Stimulated activated CD8-positive, alpha-beta memory T cell treated with anti-CD3 and anti-CD28 coated beads, Interleukin-12 subunit alpha, Interleukin-12 subunit beta, amount 100 ng/mL, for 4 hours (primary cell): ENCODE measurements at places on chromosomes 1 and 21.

DNA sequence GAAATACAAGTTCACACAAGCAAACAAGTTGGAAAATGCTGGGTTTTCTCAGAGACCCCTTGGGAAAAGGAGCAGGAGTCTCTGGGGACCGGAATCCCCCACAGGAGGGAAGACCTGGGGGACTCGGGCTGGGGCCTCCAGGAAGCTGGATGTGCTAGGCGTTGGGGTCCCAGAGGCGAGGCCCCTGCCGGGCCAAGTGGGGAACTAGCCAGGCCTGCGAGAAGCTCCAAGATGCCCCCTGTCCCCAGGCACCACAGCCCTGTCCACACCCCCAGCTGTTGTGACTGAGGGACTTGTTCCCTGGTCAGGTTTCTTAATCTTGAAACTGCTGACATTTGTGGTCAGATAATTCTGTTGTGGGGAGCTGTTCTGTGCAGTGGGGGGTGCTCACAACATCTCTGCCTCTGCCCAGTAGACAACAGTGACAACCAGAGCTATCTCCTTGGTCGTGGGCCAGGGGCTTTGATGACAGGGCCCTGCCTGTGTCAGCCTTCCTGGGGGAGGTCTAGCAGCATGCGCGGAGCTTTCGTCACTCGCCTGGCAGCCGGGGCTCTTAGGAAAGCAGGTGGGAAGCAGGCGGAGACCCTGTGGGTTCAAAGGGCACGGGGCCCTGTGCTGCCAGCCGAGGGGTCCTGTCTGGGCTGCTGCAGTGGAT lies 126.4 kb upstream of the ARHGEF16 start:
- no peak for DNase-seq

- DNase-seq = no peak
Measured at GRCh38 chr1:19488136-19488535, 2.8 kb upstream of the CAPZB start.

DNA sequence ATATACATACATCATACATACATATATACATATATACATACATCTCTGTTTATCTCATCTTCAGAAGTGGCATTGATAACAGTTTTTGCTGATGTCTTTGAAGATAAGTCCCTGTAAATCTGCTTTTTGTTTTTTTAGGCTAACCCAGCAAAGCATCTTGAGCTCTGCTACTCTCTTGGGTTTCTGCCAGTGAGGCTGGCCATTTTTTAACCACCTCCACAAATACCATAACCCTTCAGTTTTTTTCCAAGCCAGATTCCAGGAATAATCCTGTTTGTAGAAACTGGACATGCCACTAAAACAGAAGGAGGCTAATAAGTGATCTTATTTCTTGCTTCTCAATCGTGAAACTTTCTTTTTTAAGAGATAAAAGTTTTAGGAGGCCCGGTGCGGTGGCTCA lies 21.6 kb downstream of the SDHC start:
- DNase-seq = no peak

DNA sequence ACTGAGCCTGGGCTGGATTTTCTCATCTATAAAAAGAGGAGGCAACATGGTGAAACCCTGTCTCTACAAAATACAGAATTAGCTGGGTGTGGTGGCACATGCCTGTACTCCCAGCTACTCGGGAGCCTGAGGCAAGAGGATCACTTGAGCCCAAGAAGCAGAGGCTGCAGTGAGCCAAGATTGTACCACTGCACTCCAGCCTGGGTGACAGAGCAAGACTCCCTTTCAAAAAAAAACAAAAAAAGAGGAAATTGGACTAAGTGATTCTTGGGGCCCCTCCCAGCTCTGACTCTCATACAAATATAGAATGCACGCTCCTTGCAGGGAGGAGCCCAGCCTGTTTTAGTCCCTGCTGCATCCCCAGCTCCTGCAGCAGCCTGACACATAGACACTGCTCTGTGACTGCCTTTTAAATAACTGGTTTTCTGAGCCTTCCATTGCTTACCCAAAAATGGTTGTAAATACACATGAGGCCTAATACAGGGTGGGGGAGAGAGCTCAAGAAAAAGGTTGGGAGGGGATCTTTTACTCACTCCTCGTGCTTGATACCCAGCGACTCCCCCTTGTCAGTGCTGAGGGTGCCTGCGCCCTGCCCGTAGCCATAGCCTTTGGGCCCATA lies 17.2 kb downstream of the CSRP1 start:
- no peak for DNase-seq

DNA sequence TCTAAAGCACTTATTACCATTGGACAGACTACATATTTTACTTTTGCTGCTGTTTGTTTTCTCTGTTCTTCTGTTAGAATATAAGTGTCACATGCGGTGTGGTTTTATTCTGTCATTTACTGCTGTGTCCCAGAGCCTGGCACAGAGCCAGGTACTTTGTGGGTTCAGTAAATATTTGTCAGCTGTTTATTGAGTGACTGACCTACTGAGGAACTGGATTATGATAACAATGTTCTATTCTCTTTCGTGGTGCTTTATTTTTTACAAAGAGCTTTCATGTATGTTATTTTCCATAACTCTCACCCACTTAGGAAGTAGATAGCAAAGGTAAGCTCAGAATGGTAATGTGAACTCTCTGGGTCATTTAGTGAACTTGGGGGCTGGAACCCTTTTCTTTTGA lies 118.8 kb downstream of the RWDD3 start:
- no peak for DNase-seq

DNA sequence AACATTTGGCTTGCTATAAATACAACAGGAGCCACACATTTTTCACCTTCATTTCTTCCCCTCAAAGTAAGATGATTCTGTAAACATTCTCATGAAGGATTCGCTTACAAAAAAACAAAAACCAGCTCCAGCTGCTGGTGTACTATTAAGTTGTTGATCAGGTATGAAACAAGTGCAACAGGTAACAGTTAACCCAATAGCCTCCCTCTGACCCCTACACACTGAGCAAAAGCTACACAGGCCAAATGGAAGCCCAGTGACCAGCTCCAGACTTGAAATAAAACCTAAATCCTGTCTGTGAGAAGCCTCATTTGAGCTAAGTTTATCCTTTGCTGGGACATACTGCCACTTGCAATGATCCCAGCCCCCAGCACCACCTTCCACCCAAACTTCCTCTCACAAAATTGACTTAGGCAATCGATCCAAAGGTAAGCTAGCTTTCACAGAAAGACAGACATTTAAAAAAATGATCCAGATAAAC lies 991 bp downstream of the TIAM1 start:
- no peak for DNase-seq

DNA sequence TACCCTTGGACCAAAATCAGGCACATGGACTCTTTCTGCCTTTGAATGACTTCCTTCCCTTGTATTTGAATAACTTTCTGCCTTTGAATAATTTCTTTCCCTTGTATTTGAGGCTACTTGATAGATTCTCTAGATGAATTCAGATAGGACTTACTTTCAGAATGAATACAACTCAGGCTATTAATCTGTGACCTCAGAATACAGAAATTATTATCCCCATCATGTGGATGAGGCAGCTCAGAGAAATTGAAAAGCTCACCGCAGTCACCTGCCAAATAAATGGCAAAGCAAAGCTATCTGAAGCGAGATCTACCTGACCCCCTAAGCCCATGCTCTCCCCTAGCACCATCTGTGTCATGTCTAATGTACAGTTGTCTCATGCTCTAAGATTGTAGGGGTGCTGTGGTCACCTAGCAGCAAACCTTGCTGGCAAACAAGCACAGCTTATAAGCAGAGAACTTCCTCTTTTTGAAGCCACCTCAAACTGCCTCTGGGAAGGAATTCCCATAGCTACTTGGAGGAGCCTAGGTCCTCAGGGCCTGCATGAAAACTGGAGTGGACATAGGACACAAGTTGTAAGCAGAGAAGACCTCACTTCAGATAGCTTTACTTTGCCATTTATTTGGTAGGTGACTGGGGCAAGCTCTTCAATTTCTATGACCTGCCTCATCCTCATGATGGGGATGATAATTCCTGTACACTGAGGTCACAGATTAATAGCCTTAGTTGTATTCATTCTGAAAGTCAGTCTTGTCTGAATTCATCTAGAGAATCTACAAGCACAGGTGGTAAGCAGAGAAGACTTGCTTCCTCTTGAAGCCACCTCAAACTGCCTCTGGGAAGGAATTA lies 66.1 kb downstream of the FASLG start:
- no peak for DNase-seq

GRCh38 chr1:185559684-185560331 lies 174.4 kb upstream of the HMCN1 start:
- no peak for DNase-seq

- DNase-seq = no peak
Measured at GRCh38 chr1:247905910-247906503, 10.6 kb downstream of the OR2W3 start.

DNA sequence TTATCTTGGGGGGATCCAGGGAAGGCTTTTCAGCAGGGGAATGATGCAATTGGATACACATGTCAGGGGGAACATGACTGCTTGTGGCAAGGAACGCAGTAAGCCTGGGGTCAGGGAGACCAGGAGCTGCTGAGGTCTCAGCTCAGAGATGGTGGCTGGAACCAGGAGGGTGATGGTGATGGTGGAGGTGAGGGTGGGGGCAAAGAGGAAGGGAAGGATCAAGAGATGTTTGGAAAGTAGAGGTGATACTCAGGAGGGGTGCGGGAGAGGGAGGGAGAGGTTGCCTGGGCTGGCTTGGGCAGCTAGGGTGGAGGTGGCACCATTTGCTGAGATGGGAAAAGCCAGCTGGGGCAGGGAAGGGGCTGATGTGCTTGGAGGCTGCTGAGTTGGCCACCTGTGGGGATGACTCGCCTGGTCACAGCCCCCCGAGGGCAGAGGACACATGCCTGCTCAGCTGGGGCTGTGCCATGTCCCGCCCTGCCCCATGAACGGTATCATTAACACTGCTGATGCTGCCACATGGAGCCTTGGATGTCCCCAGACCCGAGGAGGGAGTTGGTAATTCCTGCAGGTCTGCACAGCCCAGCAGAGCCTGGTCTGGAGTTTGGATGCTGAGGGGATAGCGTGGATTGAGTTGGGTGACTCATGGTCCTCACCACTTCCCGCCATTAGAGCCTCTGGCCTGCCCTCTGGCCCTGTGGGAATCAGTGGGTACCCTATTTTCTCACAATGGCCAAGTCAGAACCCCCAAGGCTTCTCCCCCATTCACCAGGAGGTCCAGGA lies 6.3 kb upstream of the PADI1 start:
- DNase-seq = no peak

- DNase-seq = no peak
Measured at GRCh38 chr1:21550866-21551475, 41.7 kb downstream of the ALPL start.

DNA sequence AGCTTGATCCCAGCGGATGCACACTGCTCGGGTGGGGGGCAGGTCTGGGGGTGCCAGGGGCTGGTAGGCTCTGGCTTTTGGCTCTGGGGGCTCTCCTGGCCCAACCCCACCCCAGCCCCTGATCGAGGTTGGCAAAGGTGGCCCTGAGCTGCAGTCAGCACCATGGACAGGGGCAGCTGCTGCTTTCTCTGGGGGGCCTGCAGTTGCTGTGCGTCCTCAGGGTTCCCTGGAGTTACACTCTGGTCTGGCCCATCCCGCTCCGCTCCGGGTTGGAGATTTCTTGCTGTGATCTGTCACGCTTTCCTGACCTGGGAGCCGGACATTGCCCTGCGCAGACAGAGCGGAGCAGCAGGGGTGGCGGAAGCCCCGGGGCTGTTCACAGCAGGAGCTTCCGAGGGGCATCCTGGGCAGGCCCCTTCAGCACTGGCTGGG lies 8.0 kb upstream of the PLCH2 start:
- DNase-seq = no peak

DNA sequence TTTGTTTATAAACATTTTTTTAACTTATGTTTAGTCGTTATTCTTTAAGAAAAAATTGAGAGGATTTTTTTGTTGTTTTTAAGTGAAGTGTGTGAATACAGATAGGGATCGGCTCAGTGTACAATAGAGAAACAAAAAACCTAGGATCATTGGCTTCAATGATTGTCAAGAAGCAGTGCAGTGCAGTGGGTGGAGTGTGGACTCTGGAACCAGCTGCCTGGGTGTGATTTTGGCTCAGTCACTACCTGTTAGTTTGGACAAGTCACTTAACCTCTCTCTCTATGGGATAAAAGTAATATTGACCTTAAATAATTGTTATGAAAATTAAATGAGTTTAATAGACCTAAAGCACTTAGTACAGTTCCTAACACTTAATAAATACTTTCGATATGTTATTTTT lies 41.3 kb downstream of the SCCPDH start:
- no peak for DNase-seq
